ENCODE measurements at places on chromosomes 6 and 20.

DNA sequence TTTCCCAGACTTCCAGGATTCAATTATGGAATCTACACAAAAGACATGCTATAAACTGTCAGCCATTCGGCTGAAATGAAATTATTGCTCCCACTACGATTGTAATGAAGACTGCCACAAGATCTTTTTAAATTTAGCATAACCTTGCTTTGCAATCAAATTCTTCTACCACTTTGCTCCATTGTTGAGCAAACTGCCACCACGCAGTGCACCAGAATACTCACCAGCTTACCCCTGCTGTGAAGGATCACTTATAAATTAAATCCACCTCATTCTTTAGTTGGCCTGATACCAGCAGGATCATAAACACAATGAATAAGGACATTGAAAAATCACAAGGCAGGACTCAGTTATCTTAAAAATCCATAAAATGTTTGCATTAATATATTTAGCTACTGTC is 151.8 kb upstream of the PRND start:
- H3K4me1 ChIP-seq, result no peaks in the 10 kb centered on the region
- H3K27ac ChIP-seq, result no peak overlapping the region
- H3K36me3 ChIP-seq, result no peaks in the 10 kb centered on the region
- peaks cover 8% of the 10 kb centered on the region for H3K27me3 ChIP-seq
- DNase-seq, result no peak

- H3K36me3 ChIP-seq, result no peaks in the 10 kb centered on the region
- no peaks in the 10 kb centered on the region for H3K27me3 ChIP-seq
Observed at GRCh38 chr6:140185991-140186390, 811.5 kb upstream of the CITED2 start.

- H3K27me3 ChIP-seq, result peaks cover 4% of the 10 kb centered on the region
- no peak overlapping the region for H3K27ac ChIP-seq
- no peak overlapping the region for H3K4me3 ChIP-seq
- no peak for DNase-seq
- peaks cover 3% of the 10 kb centered on the region for H3K4me1 ChIP-seq
- H3K36me3 ChIP-seq, result no peaks in the 10 kb centered on the region
Observed at GRCh38 chr6:39086294-39086693, 28.7 kb downstream of the SAYSD1 start.

- H3K27ac ChIP-seq, result no peak overlapping the region
- no peaks in the 10 kb centered on the region for H3K4me1 ChIP-seq
- H3K27me3 ChIP-seq, result peaks cover 14% of the 10 kb centered on the region
- H3K36me3 ChIP-seq, result no peaks in the 10 kb centered on the region
Observed at GRCh38 chr20:47809161-47809960, 24.1 kb upstream of the SULF2 start.

- peak; percentile 68 for DNase-seq
- H3K4me3 ChIP-seq, result no peak overlapping the region
- H3K36me3 ChIP-seq, result no peaks in the 10 kb centered on the region
- H3K4me1 ChIP-seq, result no peaks in the 10 kb centered on the region
- no peak overlapping the region for H3K27ac ChIP-seq
- H3K27me3 ChIP-seq, result no peaks in the 10 kb centered on the region
Observed at GRCh38 chr6:53410508-53411258, 61.9 kb upstream of the ELOVL5 start.

GRCh38 chr20:35616465-35617396 is 1.1 kb downstream of the SPAG4 start:
- H3K4me1 ChIP-seq, result peaks cover 19% of the 10 kb centered on the region
- H3K36me3 ChIP-seq, result peaks cover 5% of the 10 kb centered on the region
- H3K27ac ChIP-seq, result peak overlapping the region; percentile 77
- H3K27me3 ChIP-seq, result no peaks in the 10 kb centered on the region

DNA sequence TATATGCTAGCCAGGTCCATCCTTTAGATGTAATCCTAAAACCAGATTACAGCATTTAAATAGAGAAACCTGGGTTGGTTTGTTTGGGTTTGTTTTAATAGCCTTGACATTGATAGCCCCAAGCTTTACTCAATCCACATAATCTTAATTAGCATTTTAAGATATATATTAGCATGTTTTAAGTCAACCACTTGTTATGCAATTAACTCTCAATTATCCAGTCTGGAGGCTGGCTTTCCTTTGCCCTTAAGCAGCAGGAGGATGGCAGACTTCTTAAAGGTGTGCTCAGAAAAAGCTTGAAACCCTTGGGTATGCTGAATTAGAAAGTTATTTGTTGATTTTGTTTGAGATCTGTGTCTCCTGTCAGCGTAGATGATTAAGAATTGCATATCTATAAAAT is 46.3 kb upstream of the SMIM28 start:
- no peak for DNase-seq
- H3K27ac ChIP-seq, result no peak overlapping the region
- H3K27me3 ChIP-seq, result no peaks in the 10 kb centered on the region
- H3K4me3 ChIP-seq, result no peak overlapping the region
- no peaks in the 10 kb centered on the region for H3K4me1 ChIP-seq

- no peaks in the 10 kb centered on the region for H3K27me3 ChIP-seq
- no peak overlapping the region for H3K27ac ChIP-seq
- H3K4me3 ChIP-seq, result no peak overlapping the region
- no peak for DNase-seq
Observed at GRCh38 chr6:163728442-163729126, 314.1 kb downstream of the QKI start.

GRCh38 chr20:36538026-36538722 is 3.1 kb upstream of the MYL9 start:
- DNase-seq, result no peak
- peaks cover 35% of the 10 kb centered on the region for H3K4me1 ChIP-seq
- H3K36me3 ChIP-seq, result no peaks in the 10 kb centered on the region
- H3K27ac ChIP-seq, result peak overlapping the region; percentile 43
- no peak overlapping the region for H3K4me3 ChIP-seq
- no peaks in the 10 kb centered on the region for H3K27me3 ChIP-seq

GRCh38 chr20:1754306-1754705 is 96.7 kb upstream of the SIRPG start:
- H3K4me1 ChIP-seq, result no peaks in the 10 kb centered on the region
- no peak for DNase-seq
- no peak overlapping the region for H3K4me3 ChIP-seq
- H3K36me3 ChIP-seq, result no peaks in the 10 kb centered on the region
- H3K27ac ChIP-seq, result no peak overlapping the region

DNA sequence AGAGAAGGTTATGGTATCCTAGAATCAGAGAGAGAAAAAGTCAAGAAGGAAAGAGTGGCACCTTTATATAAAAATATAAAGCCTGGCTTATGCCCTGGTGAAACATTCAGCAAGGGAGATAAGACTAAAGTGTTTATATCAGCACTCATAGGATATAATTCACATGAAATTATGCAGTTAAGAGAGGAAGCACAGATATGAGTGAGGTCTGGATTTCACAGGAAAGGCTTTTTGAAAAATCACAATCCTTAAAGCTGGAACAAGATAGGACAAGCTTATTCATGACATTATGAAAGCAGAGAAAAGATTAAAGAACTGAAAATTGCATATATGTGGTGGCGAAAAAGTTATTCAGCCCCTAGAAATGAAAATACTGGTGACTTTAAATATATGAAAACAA is 181.2 kb upstream of the FLRT3 start:
- H3K27me3 ChIP-seq, result no peaks in the 10 kb centered on the region
- no peak overlapping the region for H3K27ac ChIP-seq
- no peak for DNase-seq
- no peak overlapping the region for H3K4me3 ChIP-seq

DNA sequence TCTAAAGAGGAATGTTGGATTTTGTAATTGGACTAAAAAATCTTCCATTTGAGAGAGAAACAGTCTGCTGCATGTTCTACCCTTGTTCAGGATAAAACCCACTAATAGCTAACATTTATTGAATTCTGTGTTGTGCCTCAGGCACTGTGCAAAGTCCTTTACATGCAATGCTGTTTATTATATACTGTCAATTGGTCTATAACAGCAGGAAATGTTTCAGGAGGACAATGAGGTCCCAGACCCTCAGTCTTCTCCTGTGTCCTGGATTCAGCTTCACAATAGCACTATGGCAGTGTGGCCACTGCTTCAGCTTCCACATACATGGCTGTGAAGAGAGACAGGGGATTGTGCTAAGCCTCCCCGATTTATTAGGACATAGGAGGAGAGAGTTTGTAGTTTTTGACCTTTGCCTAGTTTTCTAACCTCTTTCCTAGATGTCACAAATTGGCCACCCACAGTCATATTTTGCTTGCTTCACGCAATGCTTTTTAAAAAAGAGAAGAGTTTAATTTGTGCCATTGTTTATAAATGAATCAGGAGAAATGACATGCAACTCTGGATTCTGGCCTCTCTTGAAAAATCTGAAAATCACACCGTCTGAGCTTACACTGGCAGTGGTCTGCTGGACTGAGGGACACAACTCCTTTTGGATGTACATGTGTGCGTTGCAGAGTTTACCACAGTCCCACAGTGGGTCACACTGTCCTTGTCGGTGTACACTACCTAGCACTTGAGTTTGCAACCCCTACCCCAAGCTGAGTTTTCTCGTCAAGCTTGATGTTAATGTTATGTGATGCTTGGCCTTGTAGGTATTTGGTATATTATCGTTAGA is 11.3 kb downstream of the PTPN1 start:
- no peak overlapping the region for H3K4me3 ChIP-seq
- no peak overlapping the region for H3K27ac ChIP-seq

- H3K27ac ChIP-seq, result no peak overlapping the region
- peak overlapping the region; percentile 34 for H3K4me3 ChIP-seq
- peaks cover 17% of the 10 kb centered on the region for H3K4me1 ChIP-seq
- H3K27me3 ChIP-seq, result peaks cover 74% of the 10 kb centered on the region
- no peaks in the 10 kb centered on the region for H3K36me3 ChIP-seq
Observed at GRCh38 chr6:1624058-1624850, 14.5 kb downstream of the FOXC1 start.

DNA sequence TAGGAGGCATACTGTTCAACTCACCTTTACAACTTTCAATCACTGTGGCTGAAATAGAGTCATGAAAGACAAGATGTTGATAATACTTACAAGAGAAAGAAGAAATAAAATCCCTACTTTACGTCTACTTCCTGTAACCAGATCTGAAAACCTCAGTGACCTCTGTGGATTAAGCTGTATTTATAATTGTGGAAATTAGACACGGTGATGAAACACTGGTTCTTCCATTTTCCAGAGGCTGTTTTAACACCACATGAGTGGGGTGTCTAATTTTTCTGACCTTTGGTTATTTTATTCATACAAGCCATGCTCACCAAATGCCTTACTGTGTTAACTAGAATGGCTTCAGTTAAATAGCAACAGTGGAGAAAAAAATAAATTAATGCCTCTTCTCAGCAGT is 58.5 kb upstream of the HIVEP1 start:
- no peaks in the 10 kb centered on the region for H3K27me3 ChIP-seq
- no peak overlapping the region for H3K27ac ChIP-seq
- H3K4me3 ChIP-seq, result no peak overlapping the region
- no peak for DNase-seq

DNA sequence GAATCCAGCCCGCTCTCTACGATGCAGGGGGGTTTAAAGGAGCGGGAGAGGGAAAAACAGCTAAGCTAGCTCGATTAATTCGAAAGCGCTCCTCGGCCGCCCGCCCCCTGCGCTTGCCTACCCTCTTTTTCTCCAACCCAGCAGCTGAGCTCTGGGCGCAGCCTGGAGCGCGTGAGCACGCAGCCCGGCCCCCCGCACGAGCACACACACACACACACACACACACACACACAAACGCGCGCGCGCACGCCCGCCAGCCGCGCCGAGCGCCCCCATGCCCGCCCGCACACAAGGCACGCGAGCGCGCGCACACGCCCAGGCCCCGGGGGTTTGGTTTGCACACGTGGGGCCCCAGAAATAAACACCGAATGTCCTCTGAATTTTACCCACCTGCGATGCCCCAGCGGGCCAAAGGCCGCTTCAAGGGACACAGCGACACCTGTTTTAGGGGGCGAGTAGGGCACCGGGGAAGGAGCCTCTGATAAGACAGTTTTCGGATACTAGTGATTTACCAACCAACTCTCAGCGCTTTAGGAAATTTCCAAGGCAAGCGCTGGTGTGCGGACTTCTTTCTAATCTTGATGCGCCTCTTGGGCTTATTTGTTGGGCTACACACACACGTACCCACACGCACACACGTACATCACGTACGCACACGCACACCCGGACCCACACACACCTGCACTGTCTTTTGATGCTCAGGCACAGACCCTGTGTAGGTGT is 802 bp upstream of the NRN1 start:
- peak overlapping the region; percentile 59 for H3K4me3 ChIP-seq
- H3K4me1 ChIP-seq, result peaks cover 9% of the 10 kb centered on the region
- no peaks in the 10 kb centered on the region for H3K36me3 ChIP-seq

DNA sequence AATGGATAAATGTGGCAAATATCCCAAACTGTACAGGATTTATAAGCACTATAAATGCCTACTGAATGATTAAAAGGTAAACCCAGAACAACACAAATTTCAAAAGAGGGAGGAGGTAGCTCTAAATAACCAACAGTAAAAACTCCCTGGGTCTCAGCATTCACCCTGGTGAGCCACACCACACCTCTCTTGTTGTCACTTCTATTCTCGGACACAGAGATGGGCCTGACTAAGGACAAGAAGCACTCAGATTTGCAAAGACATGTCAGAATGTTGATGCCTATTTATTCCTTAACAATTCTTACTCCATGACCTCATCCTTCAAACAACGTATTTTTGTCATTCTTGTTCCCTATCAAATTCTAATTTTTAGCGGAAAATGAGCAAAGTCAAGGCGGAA is 14.7 kb downstream of the TNFRSF21 start:
- H3K4me3 ChIP-seq, result no peak overlapping the region
- H3K27me3 ChIP-seq, result no peaks in the 10 kb centered on the region
- no peaks in the 10 kb centered on the region for H3K36me3 ChIP-seq
- H3K4me1 ChIP-seq, result no peaks in the 10 kb centered on the region
- no peak for DNase-seq

GRCh38 chr6:3026791-3027626 is 27.3 kb downstream of the NQO2 start:
- no peaks in the 10 kb centered on the region for H3K36me3 ChIP-seq
- H3K27me3 ChIP-seq, result no peaks in the 10 kb centered on the region
- DNase-seq, result no peak
- peaks cover 10% of the 10 kb centered on the region for H3K4me1 ChIP-seq

- H3K4me3 ChIP-seq, result no peak overlapping the region
- peaks cover 10% of the 10 kb centered on the region for H3K36me3 ChIP-seq
- no peak for DNase-seq
- no peaks in the 10 kb centered on the region for H3K27me3 ChIP-seq
- peaks cover 3% of the 10 kb centered on the region for H3K4me1 ChIP-seq
Observed at GRCh38 chr20:32467506-32468312, 109.6 kb downstream of the ASXL1 start.

GRCh38 chr20:24491041-24491756 is 21.8 kb downstream of the SYNDIG1 start:
- no peaks in the 10 kb centered on the region for H3K36me3 ChIP-seq
- no peaks in the 10 kb centered on the region for H3K4me1 ChIP-seq
- H3K27me3 ChIP-seq, result no peaks in the 10 kb centered on the region

Data from heart left ventricle (tissue), 16 donors.